ENCODE measurements at places on chromosomes 12 and 14.

- no peak for DNase-seq
These were observed 155.0 kb downstream of the GCH1 start for GRCh38 chr14:54747616-54748015.

- DNase-seq = no peak
These were observed 183.5 kb upstream of the PLEKHG7 start for GRCh38 chr12:92519284-92519683.

GRCh38 chr14:41302776-41303175 is 303.9 kb upstream of the LRFN5 start:
- no peak for DNase-seq

DNA sequence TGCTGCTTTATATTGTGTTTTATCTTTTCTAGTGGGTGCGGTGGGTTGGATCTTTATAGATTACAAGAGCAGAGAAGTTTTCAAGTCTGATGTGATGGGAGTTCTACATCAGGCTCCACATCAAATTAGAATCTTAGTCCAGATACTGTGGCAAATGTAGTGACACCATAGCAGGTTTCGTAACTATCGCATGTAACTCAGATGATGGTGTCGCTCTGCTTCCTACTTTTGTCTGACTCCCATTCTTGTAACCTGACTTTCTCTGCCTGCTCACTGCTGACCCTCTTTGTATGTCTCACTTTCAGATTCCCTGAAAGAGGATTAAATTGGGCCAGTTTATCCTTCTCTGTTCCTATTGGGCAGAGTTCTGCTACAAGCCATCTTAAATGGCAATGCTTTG is 22.8 kb upstream of the FBXO34 start:
- DNase-seq = no peak

DNA sequence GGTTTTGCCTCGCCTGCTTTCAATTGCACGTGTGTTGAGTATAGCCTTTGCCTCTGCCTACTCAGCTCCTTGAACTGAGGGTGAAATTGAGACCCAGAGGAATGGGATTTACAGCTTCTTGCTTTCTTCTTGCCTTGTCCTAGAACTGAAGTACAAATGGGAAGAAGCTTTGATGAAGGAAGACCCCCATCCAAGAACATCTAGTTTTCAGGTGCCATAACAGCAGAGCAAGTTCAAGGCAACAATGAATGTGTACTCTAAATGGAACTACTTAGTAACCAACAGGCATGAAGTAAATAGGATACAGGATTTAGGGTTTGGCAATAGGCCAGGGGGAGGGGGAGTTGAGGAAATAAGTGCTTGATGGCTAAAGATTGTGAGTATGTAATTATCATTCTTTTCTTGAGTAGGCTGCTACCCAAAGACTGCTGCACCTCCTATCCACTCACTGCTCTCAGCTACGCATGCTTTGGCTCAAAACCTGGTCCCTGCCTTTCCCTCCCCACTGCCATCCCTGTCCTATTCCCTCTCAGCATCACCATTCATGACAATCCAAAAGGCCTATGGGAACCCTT is 2.1 kb downstream of the GPX2 start:
- DNase-seq = no peak

DNA sequence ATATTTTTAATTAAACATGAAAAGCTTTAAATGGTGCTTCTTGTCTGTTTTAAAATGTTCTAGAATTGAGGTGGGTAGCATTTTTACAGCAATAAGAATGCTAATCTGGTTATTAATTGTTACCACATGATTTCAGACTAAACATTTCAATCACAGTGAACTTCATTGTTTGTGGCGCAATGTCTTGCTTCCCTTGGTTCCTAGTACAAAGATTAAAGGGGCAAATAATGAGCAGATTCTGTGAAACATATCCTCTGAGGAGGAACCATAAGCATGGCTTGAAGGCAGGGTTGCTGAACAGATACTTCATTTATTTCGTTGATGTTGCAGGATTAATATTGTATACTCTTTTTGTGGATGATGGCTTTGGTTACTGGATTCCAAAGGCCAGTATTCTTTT is 162.1 kb downstream of the FUT8 start:
- no peak for DNase-seq

DNA sequence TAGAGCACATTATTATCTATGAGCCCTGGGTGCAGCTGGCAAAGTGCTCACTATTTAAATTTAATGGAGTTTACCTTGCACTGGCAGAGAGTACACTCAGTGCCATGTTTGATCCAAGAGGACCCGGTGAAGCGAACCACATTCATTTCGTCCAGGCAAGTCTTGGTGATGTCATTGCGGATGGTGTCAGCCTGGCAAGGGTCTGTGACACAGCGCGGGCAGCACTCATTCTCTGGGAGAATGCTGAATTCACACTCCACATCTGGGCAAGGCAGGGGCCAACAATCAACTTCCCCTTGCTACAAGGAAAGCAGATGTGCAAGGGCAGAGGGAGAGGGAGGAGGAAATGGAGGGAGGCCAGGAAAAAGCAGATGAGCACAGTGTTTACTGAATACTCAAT is 356.2 kb downstream of the NELL2 start:
- no peak for DNase-seq

DNA sequence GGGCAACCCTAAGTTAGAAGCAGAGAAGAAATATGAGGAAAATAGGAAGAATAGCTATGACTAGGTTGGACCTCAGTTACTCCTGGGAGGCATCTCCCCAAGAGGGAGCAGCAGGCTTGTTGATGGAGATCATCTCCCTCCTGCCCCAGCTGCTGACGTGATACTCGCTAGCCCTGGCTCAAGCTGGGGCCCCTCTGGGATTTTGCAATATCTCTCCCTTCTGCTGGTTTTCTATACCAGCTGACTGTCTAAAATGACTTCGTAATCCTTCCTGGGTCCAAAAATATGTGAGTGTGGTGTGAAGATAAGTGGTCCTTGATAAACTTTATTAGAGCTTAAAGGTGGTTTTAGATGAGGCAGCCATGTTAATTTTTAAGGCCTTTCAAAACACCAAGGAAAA is 4.5 kb upstream of the HECTD4 start:
- DNase-seq = no peak

DNA sequence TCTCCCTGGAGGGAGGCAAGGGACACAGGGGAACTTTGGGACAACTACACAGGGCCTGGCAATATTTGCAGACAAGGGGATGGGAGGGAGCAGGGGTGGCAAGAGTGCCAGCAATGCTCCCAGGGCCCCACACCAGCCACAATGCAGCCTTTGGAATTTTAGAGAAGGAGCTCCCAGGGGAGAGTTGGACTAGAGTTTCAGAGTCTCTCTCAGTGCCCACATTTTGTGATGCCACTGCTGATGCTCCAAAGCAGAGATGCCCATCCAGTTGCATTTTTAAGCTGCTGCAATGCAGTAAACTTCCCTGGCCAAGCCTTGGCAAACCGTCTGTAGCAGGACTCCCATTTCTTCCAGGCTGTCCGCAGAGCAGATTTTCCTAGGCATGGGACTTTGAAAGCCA is 98.9 kb downstream of the ZFP36L1 start:
- DNase-seq = no peak

DNA sequence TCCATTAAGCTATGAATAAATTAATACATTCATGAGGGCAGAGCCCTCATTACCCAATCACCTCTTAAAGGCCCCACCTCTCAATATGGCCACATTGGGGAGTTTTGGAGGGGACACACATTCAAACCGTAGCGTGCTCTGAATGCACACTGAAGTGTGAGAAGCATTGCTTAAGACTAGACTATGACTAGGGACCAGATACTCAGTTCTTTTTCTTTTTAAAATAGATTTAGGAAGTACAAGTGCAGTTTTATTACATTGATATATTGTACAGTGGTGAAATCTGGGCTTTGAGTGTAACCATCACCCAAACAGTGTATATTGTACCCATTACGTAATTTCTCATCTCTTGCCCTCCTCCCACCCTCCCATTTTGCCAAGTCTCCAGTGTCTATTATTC is 21.0 kb upstream of the JDP2 start:
- no peak for DNase-seq

- no peak for DNase-seq
These were observed 15.3 kb upstream of the LYZ start for GRCh38 chr12:69332815-69333358.

DNA sequence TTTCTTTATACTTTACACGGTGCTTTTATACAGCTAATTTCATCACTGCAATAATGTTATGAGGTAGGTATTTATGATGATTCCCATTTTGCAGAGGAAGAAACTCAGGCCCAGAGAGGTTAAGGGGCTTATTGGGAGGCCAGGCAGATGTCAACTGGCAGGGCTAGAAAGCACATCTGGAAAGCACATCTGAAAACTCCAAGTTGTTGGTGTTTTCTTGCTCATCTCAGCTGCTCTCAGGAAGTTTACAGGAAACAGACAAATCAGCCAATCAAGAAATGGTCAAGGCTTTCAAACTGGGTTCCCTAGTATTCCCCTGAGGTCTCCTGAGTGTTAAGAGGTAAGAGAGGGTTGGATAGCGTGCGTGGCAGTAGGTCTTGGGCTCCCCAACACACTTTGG is 124.1 kb upstream of the MED13L start:
- DNase-seq = no peak

DNA sequence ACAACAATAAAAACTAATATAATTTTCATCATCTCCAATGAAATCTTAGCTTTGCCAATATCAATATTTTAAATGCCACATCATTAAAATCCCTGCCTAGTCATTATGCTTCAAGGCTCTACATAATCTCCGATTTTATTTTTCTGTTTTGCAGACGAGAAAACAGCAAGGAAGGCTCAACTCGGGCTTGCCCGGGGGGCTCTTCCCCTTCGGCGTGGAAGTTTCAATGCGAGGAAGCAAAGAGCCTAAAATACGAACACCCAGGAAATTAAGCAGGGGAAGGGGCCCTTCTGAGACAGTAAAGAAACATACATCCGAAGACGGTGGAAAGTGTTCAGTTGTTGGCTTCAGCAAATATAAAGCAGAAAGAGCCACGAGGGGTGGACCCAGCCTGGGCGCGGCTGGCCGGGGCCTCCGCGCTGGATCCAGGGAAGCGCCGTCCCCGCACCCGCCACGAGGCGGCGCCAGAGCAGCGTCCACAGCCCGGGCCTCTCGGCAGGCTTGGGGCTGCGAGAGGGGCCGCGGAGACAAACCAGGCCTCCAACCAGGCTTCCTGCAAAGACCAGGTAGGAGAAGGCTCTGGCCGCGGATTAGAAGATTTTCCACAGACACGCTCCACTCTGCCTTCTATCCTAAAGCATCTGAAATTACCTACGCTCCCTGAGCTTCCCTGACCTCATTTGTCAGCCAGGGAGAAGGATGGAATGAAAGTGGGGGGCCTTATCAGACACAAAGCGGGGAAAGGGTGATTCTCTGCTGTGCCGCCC is 77.2 kb downstream of the SERPINA3 start:
- DNase-seq = peak; percentile 40

GRCh38 chr12:59934486-59934885 is 338.7 kb downstream of the SLC16A7 start:
- DNase-seq = no peak

DNA sequence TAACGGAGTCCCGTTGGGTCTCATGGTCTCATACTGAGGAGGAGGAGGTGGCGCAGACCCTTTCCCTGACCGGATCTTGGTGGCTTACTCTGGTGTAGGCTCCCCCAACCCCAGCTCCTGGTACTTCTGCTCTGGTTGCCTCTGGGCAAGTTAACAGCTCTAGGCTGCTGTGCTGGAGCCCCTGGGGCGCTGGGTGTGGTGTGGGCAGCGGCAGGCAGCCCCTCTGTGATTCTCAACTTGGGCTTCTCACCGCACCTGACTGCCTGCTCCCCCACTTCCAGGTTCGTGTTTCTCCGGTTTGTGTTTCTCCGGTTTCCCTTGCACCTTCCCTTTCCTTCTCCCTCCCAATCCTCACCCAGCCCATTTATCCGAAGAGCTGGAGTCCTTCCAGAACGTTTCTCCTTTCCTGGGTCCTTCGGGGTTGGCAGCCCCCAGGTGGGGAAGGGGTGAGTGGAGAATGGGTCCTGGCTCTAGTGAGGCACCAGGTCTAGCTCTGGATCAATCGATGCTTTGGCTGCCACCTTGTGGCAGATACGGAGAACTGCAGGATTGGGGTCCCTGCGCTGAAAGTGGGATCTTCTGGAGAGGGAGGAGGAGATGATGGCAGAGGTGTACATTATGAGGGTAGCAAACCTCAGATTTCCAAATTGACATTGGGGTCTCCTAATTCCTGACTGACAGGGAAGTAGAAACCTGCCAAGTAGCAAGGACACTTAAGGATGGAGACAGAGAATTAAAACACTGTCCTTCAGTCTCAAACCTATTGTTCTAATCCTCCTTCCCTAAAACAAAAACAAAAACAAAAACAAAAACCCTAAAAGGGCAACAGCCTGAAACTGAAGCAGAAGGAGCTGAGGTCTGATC is 8.3 kb downstream of the CISTR start:
- DNase-seq = peak; percentile 40

GRCh38 chr12:31562594-31563328 is 28.2 kb downstream of the DENND5B start:
- DNase-seq = no peak

DNA sequence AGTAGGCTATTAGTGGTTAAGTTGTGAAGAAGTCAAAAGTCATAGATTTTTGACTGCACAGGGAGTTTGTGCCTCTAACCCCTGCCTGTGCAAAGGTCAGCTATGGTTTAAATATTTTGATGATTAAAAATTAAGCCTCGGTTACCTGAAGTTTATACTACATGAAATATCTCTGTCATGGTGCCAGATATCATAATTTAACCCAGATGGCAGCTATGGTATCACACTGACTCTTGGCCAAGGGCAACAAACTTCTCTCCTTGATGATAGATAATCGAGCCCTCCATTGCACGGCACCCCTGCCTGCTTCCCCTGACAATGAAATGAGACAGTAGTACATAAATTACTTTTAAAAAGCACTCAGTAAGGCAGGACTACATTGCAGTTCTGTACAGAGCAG is 80.8 kb downstream of the SLC35F4 start:
- no peak for DNase-seq

- DNase-seq = peak; percentile 93
These were observed at the start of gene BCL2L2 for GRCh38 chr14:23306412-23307145. Gene BCL2L2, plus strand, starts transcription at chr14:23306833. Its CDS starts 935 bp downstream, at chr14:23307768.

DNA sequence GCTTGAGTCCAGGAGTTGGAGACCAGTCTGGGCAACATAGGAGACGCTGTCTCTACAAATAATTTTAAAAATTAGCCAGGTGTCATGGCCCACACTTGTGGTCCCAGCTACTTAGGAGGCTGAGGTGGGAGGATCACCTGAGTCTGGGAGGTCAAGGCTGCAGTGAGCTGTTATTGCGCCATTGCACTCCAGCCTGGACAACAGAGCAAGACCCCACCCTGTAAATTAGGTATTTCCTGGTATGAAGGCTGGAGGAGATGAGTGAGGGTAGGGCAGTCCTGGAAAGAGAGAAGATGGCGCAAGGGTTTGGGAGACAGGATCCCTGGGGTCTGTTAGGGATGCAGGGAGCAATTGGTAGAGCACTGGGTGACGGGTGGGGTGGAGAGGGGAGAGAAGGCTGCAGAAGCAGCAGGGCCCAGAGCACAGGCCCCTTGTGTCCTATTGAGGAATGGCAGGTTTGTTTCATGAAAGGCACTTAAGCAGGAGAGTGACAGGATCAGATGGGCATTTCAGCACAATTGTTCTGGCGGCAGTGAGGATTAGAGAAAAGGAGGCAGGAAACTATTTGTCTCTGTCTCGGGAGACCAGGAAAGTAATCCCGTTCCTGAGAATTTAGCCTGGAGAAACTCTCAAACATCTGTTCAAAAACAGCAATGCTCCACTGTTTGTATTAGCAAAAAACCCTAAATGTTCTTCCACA is 47.2 kb upstream of the KTN1 start:
- no peak for DNase-seq

GRCh38 chr12:89157413-89157812 is 194.9 kb downstream of the DUSP6 start:
- no peak for DNase-seq

- no peak for DNase-seq
These were observed 42.5 kb upstream of the GNPNAT1 start for GRCh38 chr14:52833891-52834290.

All from NCI-H510A treated with DMSO at 0.1 percent for 48 hours (cell line).